ENCODE measurements at places on chromosomes 16 and 17.

- DNase-seq = no peak
Measured at GRCh38 chr17:63178530-63178929, 212.5 kb downstream of the TANC2 start.

GRCh38 chr16:11009027-11009755 lies 64.8 kb downstream of the CLEC16A start:
- no peak for DNase-seq

DNA sequence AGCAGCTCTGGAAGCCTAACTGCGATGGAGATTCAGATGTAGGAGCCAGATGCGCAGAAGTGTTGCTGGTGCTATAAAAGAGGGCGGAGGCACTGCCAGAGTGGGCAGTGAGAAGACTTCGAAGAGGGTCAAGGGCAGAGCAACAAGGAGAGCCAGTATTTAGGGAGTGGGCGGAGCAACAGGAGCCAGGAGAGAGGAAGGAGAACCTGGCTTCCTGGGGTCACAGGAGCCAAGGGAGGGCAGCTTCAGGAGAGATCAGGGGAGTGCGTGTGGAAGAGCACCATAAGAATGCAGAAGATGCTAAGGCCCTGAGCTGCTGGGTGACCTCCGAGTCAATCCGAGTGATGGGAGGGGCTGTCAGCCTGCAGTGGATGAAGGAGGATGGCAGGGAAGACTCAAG lies 14.4 kb upstream of the MRPS23 start:
- DNase-seq = no peak

DNA sequence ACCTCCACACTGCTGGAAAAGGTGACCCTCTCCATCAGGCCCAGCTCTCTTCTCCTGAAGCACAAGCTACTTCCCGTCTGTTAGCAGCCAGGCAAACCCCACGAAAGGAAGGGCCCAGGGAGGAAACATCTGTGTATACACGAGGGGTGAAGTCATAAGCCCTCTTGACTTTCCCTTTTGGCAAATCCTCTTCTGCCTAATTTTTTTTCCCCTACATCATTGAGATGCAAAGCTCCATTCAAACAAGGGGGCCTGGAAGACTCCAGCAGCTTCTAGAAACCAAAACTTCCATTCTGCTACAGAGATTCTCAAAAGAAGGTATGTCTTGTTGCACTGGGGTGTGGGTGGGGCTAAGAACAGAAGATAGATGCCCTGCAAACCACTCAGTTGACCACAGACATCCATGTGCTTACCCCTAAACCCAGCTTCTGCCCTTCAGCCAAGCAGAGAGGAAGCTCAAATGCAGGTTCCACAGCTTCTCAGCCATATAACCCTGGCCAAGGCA lies 145.6 kb upstream of the RCVRN start:
- DNase-seq = no peak

DNA sequence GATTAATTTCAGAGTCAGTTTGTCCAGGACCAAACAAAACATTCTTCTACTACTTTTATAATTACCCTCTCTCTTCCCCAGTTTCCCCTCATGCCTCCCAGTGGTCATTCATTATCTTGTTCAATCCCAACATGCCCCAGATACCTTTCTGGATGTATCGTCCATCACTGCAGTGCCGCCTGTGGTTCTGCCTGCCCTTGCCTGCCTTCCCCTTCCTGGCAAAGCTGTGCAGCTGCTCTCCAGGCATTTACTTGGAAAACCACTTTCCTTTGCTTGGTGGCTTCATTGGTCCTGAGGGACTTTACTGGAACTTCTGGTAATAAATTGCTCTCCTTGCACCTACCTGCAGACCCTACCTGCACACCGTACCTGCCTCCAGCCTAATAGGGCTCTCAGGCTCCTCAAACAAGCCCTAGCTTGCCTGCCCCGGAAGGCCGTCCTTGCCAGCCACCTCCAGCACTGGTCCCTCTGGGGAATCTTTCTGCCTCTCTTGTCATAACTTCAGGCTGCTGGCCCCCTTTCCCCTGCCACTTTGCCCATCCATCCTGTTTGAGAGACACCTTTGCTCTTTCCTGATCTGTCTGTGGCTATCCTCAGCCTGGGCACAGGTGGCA lies 19.5 kb upstream of the MSI2 start:
- no peak for DNase-seq

DNA sequence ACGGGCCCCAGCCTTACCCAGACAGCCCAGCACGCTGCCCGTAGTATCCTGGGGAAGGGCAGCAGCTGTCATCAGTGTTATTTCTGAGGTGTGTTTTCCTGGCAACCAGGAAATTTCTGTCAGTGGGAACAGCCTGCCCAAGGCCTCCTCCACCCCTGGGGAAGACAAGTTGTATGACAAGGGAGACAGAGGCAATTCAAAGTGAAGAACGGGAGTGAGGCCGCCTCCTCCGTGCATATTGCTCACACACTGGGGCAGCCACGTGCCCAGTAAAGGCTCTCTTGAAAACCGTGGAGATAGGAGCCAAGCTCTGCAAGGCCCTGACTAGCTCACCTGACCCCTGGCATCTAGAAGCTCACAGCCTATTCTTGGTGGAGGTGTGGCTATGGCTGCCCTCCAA lies 57.6 kb downstream of the RAI1 start:
- no peak for DNase-seq

- DNase-seq = no peak
Measured at GRCh38 chr17:74928786-74929185, 4.7 kb downstream of the OTOP2 start.

DNA sequence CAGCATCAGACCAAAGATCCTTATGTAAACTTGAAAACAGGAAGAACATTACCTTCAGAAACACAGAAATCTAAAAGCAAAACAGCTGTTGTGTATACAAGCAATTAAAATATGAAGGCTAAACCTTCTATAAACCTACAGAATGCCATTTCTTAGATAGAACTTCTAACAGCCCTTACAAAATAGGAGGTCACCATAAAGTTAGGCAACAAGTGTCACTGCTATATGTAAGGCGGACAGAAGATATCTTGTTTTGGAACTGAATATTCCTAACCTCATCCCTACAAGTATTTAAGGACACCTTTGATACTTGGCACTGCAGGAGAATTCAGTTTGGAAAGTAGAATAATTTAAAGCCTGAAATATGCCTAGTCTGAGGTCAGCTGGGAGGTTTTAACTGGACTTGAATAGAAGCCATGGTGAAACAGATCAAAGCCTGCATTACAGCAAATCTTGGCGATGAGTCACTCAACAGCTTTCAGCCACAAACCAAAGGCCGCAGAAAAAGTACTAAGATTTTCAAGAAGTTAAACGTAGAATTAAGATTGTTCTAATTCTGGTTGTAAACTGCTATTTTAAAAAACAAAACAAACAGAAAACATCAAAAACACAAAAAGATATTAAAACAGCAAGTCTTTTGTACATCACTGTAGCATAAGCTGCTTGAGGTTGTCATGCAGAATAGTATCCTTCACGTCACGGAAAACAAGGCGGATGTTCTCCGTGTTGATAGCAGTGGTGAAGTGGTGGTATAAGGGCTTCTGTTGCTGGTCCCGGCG lies 42.7 kb downstream of the GNA13 start:
- no peak for DNase-seq

GRCh38 chr17:11535231-11535630 lies 63.0 kb upstream of the DNAH9 start:
- no peak for DNase-seq

DNA sequence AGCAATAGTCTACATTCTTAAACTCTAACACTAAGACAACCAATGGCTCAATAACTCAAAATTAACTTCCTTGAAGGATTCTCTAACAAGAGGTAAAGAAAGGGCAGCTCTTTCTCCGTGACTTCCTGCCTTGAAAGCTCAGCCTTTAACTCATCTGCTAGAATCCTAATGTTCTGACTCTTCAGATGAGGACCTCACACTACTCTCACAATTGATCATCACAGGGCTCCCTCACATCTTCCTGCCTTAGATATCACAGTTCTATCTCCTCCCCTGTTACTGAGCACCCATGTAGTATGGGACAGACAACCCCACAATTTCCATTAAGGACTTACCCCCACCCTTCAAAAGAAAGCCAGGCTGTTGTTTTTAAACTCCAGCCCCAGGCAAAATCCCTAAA lies 33.5 kb downstream of the SMURF2 start:
- no peak for DNase-seq

GRCh38 chr16:50737420-50737959 lies 4.4 kb upstream of the CYLD start:
- no peak for DNase-seq

DNA sequence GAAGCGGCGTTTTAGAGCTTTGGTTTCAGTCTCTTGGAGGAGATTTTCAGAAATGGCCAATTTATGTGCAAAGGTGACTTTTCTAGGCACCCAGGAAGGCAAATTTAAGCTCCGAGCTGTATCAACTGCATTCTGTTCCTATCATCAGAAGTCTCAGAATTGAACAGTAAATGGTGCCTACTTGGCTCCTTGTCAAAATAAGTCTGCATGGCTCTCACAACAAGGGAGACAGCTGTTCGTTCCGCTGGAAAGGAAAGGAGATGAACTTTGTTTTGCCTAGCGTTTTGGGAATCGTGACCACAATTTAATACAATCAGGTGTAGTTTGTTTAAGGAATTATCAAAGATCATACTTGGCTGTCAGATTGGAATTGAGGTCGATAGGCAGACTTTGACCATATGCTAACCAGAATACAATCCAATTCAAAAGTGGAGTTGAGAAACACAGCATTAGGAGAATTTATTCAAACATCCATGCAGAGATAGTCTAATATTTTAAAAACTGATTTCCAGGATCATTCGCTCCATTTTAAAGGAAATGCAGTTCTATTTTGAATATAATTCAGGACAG lies 139.4 kb downstream of the CPPED1 start:
- DNase-seq = no peak

DNA sequence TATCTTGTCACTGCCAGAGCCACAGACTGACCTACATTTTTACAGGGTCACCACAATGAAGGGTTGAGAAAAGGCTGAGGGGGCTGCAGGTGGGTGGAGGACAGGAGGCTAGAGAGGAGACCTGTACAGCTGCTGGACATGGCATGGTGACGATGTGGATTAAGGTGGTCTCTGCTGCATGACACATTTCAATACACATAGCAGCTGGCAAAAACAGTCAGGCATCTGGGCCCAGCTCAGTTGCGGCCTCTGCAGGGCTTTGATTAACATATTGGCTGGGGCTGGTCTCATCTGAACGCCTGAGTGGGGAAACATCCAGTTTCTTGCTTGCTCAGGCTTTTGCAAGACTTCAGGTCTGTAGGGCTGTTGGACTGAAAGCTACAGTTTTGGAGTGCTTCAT lies 265.4 kb upstream of the FOXF1 start:
- DNase-seq = no peak

- no peak for DNase-seq
Measured at GRCh38 chr17:7029659-7030058, 6.2 kb upstream of the SLC16A13 start.

DNA sequence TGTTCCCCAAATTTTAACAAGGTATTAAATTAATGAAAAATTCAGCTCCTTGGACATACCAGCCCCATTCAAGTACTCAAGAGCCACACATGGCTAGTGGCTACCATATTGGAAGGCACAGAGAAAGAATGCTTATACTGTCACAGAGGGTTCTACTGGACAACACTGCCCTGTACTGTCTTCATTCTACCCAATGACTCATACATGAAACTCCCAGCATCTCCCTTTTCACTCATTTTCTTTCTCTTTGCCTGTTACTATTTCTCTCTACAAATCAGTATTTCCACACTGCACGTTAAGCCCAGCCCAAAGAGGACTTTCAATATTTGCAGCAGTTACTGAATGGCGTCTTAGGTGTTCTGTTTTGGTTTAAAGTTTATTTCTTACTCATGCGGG lies 72.1 kb upstream of the RCVRN start:
- no peak for DNase-seq

DNA sequence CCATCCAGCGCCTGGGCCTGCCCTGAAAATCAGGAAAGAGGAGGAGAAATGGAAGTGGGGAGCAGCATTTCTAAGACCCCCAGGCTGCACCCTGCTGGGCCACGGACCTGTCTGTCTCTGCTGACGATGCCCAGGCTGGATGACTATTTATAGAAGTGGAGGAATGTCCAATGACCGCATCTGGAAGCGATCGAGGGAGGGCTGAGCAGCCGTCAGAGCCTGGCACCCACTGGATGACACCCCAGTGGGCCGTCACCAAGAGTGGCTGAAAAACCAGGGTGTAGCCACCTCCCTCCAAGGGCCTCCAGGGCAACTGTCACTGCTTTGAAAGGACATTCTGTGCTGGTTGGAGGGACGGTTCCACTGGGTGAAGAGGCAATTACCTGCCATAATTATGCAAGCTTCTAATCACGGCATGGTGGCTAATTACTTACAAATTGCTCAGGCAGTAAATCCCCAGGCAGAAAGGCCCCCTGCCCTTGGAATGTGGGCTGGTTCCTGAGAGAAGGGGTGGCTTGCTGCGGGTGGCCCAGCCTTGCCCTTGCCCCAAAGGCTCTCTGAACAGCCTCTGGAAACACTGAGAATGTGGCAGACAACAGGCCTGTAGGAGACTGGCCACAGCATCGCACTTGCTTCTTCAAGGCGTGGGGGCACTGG lies 332.1 kb downstream of the C16orf95 start:
- DNase-seq = no peak

DNA sequence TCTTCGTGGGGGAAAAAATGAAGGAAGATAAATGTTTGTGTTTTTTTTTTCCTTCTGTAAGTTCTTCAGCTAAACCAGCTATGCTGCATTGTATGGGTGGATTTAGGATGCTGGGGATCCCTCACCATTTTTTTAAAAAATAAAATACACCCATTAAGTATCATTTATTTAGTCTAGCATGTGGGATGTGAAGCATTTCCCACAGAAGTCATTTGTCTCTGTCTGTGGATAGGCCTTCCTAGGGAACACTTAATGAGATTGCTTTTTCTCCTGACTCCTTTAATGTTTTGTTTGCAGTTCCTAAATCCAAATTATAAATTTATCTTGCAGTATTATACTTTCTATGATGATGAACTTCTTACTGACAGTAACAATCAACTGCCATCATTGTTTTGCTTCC lies 146.7 kb downstream of the PPM1E start:
- DNase-seq = no peak

DNA sequence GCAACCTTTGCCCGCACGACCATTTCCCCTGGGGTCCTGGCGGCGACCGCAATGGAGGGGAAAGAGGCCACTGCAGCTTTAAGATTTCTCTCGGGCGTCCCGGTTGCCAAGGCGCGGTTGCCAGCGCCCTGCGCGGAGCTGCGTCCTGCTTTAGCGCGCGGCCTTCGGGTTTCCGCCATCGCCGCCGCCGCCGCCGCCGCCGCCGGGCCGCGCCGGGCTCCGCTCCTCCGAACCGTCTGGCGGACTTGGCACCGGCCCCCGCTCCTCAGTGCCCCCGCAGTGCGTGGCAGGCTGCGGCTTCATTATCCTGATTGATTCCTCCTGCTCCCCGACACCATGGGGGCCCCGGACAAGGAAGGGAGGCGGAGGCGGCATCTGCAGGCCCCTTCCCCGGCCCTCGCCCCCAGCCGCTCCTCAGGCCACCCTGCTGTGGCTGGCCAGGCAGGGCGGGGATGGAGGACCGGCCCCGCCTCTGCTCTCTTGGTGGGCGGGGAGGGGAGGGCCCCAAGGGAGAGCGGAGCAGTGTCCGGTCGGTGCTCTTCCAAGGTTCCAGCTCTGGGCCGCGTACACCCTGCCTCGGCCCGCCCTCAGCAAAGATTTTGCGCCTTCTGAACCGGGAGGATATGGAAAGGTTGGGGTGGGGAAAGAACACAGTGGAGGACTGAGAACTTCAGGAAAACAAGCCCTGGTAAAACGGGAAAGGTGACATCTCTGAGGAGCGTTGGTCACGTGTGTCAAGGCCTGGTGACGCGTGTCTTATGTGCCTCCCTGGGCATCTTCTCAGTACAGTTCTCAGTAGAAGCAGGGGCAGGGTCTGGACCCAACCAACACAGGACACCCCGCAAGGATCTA lies 34.0 kb downstream of the NEUROD2 start:
- DNase-seq = peak; percentile 38
